ENCODE measurements at places on chromosomes 11 and 22.
A peak's percentile ranks its signal among the peaks of the same experiment; 100 is the strongest.

GRCh38 chr22:47276991-47277390, 514.5 kb downstream of the TBC1D22A start:
- no peak for DNase-seq

DNA sequence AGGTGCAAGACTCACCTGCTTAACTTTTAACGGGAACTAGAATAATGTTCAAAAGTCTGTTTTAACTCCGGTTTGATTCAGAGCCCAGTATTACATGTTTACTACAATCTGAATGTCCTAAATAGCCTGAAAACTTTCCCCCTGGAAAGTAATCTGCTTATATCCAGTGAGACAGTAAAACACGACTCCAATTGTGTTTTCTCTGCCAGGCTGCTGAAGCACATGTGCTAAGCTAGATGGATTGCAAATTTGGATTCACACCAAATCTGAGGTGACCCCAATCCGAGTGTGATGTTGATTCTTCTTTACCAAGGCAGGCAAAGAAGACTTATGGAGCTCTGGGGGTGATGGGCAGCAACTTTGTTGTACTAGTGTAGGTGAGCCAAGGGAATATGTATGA, 158.7 kb upstream of the PDGFD start:
- no peak for DNase-seq

- DNase-seq: no peak
These were observed 7.6 kb downstream of the SYTL2 start for GRCh38 chr11:85803303-85803702.

DNA sequence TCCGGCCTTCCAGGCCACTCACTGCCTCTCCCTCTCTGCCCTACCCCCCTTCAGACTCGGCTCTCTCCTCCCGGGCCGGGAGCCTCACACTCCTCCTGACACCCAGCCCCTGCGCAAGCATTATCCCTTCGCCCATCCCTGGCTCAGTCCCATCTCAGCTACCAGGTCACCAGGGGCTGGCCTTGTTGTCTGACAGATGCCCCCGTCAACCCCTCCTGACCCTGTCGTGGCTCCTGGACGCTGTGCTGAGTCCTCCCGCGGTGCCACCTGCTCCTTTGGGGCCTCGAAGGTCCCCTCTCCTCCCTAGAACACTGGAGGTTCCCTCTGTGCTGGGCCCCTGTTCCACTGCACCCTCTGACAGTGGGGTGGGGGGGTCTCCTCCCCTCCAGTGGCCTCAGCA, 32.9 kb downstream of the TRMU start:
- no peak for DNase-seq

DNA sequence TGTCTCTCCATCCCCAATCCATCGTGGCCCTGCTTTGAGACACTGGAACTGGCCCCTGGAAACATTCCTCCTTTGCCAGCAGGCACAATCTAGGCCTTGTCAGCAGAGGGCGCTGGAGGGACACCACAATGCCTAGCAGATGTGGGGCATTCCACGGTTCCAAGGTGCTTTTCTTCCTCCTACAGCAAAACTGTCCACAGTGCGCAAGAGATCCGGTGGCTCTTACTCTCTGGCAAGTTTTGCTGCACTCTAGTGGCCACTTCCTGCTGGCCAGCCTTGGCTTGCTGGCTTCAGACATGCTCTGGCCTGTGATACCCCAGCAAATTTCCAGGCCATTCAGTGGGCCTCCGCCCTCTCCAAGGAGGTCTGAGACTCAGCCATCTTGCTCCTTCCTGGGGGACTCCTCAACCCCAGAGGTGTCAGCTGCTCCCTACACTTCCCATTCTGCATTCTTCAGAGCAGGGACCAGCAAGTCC, 17.1 kb upstream of the RBM4B start:
- DNase-seq: peak; percentile 78

GRCh38 chr22:24580276-24580675, 12.6 kb downstream of the LRRC75B start:
- no peak for DNase-seq

DNA sequence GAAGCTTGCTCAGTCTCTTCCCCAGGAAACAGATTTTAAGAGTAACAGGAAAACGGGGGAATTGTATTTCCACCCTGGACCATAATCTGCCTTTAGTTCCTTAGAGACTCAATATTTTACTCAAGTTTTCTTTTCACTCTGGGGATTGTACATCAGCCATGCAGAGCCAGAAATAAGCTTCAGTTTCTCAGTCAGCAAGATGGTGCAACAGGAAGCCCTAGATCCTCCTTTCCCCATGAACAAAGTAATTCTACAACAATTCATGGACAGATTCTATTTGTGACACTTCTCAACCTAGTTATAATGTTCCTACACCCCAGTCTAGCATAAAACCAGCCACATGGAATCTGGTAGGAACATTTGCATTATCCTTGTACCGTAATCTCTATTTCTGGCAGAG, 24.7 kb downstream of the OR8B2 start:
- no peak for DNase-seq

DNA sequence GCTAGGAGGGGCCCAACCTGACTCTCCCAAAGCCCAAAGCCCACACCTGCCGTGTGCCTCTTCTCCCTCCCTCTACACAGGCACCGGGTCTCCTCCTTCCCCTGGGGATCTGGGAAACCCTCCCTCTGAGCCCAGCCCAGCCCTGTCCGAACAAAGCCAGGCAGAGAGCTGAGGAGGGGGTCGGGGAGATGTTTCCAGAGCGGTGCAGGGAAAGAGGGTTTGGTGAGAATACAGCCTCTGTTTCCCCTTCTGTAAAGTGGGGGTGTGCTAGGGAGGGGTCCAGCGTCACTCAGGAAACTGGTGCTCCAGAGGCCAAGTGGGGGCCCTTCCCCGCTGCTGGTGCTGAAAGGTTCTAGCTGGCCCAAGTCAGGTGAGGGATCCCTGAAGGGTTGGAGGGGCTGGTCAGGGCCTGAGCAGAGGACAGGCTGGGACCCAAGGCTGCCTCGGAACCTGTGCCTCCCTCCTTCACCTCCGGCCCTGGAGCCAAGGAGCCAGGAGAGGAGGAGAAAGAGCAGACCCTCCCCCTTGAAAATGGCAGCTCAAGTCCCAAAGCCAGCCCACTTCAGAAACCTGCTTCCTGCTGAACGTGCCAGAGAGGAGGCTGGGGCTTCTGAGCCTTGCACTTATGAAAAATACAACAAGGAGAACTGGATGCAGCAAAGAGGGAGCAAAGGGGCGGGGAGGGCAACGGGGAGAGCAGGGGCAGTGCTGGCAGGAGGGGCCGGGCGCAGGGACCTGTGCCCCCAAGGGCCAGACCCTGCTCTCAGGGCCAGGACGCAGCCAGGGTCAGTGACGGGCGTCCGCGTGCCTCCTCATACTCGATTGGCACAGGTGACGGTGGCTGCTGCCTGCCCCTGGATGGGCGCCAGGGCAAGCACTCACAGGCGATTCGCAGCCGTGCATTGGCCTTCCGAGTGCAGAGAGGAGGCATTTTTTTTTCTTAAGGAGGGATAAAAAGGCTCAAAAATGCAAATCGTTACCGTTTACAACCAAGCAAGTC, 43.2 kb downstream of the MACROD1 start:
- DNase-seq: no peak

DNA sequence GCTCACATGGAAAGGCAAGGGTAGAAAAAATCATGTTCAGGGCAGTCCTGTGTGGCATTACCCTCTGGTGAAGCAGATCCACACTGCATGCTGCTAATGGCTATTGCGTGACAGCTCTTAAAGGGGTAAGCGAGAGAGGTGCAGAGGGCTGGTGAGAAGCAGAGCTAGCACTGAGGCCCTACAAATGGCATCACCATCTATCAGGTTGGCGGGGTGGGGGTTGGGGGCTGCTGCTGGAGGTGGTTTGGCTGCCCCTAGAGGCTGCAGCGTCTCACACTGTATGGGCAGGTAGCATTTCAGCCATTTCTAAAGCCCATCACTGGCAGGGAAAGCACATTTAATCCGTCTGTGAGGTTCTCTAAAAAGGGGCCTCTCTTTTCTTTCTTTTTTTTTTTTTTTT, 16.9 kb upstream of the TMA7B start:
- no peak for DNase-seq

DNA sequence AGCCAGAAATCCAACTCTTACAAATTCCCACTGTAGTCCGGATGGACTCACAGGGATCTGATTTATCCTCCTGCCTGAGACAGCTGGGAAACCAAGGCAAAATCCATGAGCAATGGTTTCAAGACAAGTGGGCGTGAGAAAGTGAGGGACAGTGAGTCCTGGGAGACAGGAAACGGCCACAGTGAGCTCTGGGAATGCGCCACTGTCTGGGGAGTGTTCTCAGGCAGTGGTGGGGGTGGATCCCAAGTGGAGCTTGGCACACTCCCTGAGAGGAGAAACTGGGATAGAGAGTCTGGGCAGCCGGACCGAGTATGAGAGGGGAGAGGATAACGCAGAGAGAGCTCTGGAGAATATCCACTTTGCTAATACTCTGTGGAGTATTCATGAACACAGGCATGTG, 9.8 kb downstream of the IL17REL start:
- no peak for DNase-seq

GRCh38 chr11:16817351-16817750, 78.9 kb downstream of the C11orf58 start:
- DNase-seq: no peak

DNA sequence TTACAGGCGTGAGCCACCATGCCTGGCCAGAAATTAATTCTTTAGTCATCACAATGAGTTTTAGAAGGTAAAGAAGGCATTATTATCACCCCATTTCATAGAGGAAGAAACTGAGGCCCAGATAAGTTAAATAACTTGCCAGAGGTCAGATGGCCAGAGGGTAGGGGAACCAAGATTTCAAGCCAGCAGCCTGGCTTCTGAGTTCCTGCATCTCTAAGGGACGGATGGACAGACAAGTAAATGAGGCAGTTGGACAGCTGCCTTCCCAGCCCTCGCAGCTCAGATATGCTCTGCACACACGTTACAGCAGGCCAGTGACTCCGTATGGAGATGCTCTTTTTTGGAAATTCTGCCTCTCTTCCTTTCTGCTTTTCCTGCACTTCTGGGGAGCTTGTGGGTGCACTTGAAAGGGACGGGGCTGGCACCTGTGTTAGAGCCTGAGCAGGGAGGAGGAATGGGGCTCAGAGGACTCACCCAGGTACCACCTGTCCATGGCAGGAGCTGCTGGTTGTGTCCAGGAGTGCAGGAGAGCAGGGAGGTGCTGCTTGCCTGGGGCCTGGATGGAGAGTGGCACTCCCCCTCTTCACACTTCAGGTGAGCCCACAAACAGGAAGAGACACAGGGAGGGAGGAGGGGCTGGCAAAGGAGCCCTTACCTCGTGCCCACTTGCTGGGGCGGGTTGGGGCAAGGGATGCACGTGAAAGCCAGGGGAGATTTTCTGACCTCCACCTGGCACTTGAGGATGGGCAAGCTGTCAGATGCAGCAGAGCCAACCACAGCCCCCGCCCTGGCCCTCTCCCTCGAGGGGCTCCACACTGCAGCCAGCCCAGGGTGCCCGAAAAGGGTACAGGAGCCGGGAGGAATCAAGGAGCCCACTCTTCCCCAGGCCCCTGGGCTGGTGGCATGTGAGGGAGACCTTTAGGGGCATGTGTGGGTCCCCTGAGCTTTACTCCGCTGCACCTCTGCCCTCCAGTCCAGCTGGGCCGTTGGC, 3.3 kb upstream of the FXYD2 start:
- DNase-seq: no peak

GRCh38 chr22:17980015-17980590, 44.3 kb downstream of the MICAL3 start:
- no peak for DNase-seq

DNA sequence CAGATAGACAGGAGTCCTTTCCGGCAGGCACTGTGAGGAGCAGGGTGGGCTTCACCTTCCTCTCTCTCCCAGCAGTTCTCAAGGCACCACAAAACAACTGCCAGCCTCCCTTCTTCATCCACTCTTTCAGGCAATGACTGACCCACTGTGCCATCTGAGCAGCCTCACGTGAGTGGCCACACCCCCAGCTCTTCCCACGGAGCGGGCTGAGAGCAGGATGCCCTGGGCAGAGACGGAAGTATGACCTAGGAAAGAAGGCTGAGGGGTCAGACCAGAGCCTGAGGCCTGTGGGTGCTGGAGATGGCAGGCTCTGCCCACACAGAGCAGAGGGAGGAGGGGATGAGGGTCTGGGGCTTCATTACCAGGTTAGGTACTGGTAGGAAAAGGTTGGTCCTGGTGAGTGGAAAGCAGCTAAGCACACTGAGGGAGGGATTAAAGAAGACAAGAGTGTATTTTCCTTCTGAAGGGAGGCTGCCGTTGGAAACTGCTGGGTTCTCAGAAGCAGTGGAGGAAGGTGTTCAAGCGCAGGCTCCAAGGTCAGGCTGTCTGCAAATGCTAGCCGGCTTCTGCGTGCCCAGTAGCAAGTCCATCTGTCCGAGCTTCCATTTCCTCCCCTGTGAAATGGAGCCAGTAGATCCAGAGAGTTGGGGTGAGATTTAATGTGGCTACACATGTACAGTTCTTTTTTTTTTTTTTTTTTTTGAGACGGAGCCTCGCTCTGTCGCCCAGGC, 4.6 kb downstream of the NLRP6 start:
- DNase-seq: no peak

GRCh38 chr11:61529537-61530225, 21.1 kb downstream of the LRRC10B start:
- DNase-seq: no peak

DNA sequence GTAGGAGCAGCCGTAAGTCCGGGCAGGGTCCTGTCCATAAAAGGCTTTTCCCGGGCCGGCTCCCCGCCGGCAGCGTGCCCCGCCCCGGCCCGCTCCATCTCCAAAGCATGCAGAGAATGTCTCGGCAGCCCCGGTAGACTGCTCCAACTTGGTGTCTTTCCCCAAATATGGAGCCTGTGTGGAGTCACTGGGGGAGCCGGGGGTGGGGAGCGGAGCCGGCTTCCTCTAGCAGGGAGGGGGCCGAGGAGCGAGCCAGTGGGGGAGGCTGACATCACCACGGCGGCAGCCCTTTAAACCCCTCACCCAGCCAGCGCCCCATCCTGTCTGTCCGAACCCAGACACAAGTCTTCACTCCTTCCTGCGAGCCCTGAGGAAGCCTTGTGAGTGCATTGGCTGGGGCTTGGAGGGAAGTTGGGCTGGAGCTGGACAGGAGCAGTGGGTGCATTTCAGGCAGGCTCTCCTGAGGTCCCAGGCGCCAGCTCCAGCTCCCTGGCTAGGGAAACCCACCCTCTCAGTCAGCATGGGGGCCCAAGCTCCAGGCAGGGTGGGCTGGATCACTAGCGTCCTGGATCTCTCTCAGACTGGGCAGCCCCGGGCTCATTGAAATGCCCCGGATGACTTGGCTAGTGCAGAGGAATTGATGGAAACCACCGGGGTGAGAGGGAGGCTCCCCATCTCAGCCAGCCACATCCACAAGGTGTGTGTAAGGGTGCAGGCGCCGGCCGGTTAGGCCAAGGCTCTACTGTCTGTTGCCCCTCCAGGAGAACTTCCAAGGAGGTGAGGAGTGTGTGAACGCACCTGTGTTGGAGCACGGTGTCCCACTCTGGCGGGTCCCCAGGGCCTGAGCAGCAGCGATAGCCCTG, at the start of gene TAGLN:
Gene TAGLN (plus strand): TSS at position 318 of the 863 bp plus-strand sequence. CDS start 3,644 bp downstream, outside the sequence.
- no peak for DNase-seq

DNA sequence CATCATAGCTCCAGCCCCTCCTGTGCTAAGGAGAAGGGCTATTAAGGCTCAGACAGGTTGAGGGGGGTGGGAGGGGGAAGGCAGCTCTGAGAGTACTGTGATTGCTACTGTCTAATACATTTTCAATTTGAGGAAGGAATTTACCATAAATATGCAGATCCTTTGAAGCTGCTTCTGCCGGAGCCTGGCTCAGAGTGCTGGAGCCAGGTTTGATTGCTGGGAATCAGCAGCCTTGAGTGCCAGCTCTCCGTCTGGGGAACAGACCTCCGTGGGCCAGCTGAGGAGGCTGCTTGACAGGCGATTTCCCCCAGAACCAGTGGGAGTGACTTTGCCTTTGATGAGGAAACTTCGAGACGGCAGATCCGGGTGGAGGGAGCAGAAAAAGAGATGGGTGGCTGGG, 141.7 kb upstream of the TBCEL start:
- no peak for DNase-seq

Data from effector CD8-positive, alpha-beta T cell (primary cell).